ENCODE measurements at places on chromosomes 11 and 22.

GRCh38 chr11:111012491-111012890 lies 233.0 kb upstream of the POU2AF2 start:
- no peak for DNase-seq

DNA sequence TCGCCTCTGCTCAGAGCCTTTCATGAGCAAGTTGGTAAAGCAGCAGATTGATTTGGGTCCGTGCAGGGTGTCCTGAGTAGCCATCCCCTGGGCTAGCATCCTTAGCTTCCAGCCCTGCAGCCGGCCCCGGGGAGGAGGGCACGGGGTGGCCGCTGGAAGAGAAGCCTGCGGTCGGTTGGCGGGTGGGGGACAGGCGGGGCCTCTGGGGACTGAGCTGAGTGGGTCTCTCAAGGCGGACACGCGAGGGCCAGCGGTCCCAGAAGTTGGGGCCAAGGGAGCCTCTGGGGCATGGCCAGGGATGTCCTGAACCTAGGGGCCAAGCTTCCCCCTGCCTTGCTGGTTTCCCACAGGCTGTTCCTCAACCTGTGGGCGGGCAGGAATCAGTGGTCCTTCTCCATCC lies 143.0 kb downstream of the TBC1D22A start:
- DNase-seq: no peak

GRCh38 chr11:128903248-128904061 lies 12.3 kb downstream of the KCNJ5 start:
- no peak for DNase-seq

GRCh38 chr11:116932181-116932580 lies 94.8 kb upstream of the APOA1 start:
- DNase-seq: no peak

- no peak for DNase-seq
These were observed 104.0 kb upstream of the AKIP1 start for GRCh38 chr11:8806974-8807373.
